T-helper 2 cell treated with Interferon-gamma antibody and Interleukin-4, amounts not matched to agents 100 ng/mL and 5 ng/mL, for 36 hours (primary cell): ENCODE measurements at places on chromosomes 7 and 10. TPM values are rescaled to one million over a fixed set of nuclear protein-coding genes. Genes with fewer than 3 reads are reported as not detected.

FMC1 gene
- total RNA-seq = 3.4 and 6.7 TPM in 2 replicates

PLXDC2 gene
- total RNA-seq = not detected in 2 replicates

NXPH1 gene
- not detected in 2 replicates for total RNA-seq

PON1 gene
- total RNA-seq = not detected in 2 replicates

AGR2 gene
- total RNA-seq = not detected in 2 replicates

SOSTDC1 gene
- not detected in 2 replicates for total RNA-seq

CRHR2 gene
- not detected in 2 replicates for total RNA-seq

ECHDC3 gene
- total RNA-seq = not detected in 2 replicates

C10orf53 gene
- total RNA-seq = not detected in 2 replicates

PHKG1 gene
- total RNA-seq = 3.6 and 3.7 TPM in 2 replicates

RAMP3 gene
- not detected in 2 replicates for total RNA-seq

ZRANB1 gene
- 13.2 and 13.4 TPM in 2 replicates for total RNA-seq
